ENCODE measurements at places on chromosomes 4 and X.

DNA sequence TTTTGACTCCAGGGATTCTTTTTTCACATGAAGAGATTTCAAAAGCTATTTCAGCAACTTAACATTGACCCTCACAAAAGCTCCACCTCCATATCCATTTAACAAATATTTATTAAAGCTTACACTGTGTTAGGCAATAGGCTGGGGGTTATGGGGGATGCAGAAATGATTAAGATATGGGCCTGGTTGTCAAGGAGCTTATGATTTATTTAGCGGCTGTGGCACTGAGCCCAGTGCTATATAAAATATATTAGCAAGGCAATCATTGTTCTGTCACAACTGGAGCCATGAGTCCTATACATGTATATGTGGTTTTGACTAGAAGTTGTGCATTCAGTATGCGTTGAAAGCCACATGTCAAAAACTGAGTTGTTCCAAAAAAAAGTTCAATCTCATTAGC lies 131.1 kb downstream of the GPC3 start:
- DNase-seq, result no peak

GRCh38 chr4:94447754-94448411 lies 3.9 kb upstream of the PDLIM5 start:
- no peak for DNase-seq

DNA sequence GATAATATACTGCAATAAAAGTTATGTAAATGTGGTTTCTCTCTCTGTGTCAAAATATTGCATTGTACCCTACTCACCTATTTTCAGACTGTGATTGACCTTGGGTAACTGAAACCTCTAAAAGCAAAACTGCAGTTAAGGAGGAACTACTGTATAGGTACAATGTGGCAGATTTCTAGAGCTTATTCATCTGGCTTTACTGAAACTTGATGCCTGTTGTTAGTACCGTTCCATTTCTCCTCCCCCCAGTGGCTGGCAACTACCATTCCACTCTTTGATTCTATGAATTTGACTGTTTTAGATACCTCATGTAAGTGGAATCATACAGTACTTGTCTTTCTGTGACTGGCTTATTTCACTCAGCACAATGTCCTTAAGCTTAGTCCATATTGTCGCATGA lies 61.9 kb downstream of the HOPX start:
- DNase-seq, result no peak

- DNase-seq, result no peak
Measured at GRCh38 chrX:137562096-137562495, 3.8 kb upstream of the ZIC3 start.

GRCh38 chr4:88043586-88044340 lies 36.3 kb downstream of the PKD2 start:
- no peak for DNase-seq

GRCh38 chr4:153969542-153969941 lies 180.7 kb upstream of the SFRP2 start:
- DNase-seq, result no peak

DNA sequence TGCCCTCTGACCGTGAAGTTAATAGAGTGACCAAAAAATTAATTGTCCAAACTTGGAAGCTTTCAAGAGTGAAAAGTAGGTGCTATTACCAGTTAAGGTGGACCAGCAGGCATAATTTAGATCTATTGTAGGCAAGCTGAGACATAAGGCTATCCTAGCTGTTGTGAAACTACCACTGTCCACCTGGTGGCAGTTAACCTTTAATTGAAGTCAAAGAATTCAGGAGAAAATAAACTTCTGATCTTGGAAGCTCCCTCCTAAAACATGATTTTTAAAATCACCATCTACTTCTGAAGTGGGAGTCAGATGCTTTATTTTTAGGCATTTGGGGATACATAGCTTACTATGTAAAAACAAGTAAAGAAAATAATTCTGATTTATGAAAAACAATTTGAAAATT lies 636.3 kb upstream of the HTR2C start:
- no peak for DNase-seq

- no peak for DNase-seq
Measured at GRCh38 chr4:138499627-138500026, 257.5 kb upstream of the SLC7A11 start.

DNA sequence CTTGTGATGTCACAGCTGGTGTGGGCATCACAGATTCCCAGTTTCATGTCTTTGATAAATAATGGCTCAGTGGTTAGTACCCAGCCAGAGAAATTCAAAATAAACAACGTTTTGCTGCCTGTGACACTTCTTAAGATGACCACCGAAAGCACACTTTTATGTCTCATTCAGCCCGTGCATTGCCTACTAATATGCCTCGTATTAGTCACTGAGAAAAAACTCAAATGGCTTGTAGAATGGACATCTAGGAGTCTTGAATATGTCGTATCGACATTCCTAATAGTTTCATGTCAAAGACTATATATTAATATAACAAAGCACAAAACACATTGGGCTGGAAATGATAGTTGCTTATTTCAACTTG lies 103.9 kb upstream of the FAT1 start:
- no peak for DNase-seq

DNA sequence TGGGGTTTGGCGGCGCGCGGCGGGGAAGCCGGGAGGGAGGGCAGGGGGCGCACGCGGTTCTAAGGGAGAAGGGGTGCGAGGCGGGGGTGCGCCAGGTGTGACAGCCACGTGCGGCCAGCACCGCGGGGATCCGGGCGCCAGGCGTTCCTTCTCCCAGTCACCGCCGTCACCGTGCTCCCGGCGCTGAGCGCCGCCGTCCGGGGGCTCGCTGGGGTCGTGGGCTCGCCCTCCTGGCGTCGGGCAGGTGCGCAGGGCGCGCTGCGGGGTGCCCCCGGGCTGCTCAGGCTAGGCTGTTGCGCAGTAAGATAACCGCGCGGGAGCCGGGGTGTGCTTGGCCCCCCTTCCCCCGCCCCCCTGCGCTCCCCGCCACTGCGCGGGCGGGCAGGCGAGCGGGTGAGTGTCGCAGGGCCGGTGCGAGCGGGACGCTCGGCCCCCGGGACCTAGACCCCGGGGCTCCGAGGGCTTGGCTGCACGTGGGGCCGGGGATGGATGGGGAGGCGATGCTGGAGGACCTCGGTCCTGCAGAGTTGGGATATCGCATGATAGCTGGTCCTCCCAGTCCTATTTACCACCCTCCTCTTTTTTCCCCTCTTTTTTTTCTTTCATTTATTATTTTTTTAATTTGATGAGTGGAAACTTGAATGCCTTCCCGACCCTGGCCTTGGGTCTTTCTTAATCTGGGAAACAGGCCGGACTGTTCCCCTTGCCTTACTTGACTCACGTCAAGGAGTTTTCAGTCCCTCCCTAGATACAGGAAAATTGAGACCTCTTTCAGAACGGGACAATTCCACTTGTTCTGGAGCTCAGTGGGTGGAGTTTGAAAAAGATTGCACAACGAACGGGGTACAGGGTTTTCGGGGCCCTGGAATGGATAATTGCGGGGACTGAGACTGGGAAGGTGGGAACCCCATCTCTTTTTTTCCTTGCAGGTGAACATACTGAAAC lies 797 bp downstream of the TXLNG start:
- DNase-seq, result peak; percentile 41

DNA sequence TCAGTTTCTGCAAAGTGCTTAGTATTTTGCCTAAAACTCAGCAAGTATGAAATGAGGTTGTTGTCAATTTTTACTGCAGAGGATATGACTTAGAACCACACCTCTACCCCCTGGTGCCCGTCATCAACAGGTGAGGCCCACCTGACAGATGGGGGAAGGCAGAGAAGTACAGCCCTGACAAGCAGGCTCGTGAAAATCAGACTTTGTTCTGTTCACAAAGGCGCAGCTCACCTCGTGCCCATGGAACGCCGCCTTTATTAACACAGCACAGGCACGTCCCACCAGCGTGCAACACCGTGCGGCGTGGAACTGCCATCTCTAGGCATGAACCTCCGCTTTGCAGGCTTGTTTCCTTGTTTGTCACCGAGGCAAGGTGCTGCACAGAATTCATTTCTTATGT lies 13.3 kb downstream of the CYP4V2 start:
- DNase-seq, result no peak

DNA sequence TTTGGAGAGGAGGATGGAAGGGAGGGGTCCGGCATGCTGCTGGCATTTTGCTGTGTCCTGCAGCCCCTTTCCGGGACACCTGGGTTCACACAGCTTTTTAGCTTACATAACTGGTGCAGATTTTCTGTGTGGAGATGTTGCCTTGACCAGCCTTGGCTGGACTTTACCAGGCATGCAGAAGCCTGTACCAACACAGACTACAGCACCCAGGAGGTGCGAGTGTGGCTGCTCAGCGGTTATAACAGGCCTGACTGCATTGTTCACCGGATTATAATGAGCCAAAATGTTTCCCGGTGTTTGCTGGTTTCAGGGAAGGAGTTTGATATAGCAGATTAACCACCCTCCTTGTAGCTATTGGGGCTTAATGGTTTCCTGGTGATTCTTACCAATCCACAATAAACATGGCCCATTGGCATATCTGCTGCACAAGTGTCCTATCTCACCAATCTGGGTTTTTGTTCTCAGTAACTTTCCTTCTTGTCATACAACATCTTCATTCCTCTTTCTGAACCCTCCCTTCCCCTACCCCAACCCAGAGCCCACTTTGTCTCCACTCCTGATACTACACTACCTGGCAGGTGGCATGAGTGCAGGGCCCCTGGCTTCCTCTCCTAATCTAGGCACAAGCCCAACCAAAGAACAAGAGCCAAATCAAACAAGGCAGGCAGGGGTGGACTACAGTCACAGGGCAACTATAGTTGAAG lies 3.9 kb downstream of the RPL10 start:
- DNase-seq, result no peak

- no peak for DNase-seq
Measured at GRCh38 chr4:152074573-152074972, 313.8 kb upstream of the GATB start.

GRCh38 chrX:22237479-22237878 lies 35.2 kb upstream of the CBLL2 start:
- DNase-seq, result no peak

DNA sequence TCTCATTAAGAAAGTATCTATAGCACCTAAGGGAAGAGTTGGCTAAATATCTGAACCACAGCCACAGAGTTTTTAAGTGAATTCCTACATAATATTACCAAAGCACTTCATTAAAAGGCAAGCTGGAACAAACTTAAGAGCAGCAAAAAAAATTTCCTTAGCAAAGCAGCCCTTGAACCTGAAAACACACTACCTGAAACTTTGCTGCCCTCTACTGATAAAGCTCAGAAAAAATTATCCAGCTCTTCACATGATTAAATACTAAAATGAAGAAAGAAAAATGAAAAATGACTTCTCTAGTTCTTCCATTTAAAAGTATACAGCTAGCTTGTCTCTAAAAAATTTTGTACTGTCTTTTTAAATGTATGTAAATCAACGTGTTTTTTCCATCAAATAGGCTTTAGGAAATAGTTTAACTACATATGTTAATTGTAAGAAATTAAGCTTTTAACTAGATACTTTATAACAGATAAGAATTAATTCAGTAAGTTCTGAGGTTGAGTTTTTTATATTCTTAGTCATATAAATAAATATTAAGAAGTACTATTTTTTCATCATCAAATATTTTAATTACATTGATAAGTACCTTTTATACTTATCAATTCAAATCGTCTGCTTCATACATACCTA lies 156.1 kb downstream of the STPG2 start:
- no peak for DNase-seq

GRCh38 chr4:26867914-26868684 lies 7.5 kb downstream of the STIM2 start:
- no peak for DNase-seq

DNA sequence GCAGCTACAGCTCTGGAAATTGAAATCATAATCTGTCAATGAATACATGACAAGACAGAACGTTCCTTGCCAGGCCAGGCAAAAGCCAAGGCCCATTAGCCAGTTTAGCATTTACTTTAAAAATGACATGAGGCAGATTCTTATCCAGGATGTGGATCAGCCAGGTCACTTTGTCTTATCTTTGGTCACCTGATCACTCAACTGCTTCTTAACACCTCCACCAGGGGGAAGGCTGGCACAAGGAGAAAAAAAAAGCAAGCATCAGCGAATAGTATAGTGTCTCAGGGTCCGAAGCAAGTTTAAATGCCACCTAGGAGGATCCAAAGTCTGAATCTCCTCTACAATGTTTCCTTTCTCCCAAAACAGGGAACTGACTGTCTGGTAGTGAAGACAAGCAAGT lies 18.8 kb downstream of the ATP1B4 start:
- no peak for DNase-seq

DNA sequence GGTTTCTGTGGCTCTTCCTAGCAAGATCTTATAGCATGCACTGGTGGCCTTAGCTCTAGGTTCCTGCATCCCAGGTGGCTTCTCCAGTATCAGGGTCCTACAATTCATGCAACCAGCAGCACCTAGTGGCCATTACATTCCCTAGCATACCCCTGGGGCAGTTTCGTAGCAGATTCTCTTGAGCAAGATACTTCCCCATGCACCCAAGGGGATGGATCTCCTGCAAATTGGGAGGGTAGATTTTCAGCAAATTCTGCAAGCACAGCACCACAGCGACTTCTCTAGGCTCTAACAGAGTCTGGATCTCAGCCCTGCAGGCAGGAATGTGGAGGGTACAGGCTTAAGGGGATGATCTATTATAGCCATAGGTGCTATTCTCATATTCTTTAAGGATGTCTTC lies 13.1 kb upstream of the SLC9B1 start:
- DNase-seq, result no peak

GRCh38 chr4:48227662-48228061 lies 42.0 kb downstream of the TEC start:
- no peak for DNase-seq

DNA sequence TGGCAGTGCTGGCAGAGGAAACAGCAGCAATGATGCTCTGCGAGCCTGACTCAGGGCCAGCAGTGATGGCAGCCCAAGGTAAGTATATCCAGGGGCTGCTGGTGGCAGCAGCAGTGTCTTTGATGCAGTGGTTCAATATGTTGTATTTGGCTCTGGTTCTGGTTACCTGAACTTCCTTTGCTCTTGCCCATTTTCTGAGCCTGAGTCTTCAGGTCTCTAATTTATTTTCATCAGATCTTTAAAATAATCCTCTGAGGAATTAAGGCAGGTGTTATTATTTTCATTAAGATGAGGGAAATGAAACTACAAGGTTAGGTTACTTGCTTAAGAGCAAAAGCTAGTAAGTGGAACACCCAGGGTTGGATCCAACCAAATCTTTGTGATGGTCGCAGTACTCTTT lies 102.8 kb upstream of the BMP2K start:
- no peak for DNase-seq

- DNase-seq, result no peak
Measured at GRCh38 chr4:44817930-44818329, 91.6 kb upstream of the GNPDA2 start.

DNA sequence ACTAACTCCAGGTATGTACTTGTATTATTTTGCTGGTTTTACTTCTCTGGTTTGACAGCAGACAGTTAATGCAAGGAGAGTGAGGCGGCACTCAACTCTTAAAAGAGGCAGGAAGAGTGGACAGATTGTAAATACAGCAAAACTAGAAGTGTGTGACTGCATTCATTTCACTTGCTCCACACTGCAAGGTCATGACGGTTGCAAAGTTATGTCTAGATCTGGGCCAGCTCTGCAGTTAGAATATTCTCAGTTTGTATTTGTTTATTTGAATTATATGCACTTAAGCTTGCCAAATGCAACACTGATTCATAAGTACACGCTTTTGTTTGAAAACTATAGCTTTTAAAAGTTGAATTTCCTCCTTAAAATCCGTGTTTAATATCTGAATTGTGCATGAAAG lies 148.9 kb downstream of the STIM2 start:
- DNase-seq, result no peak

- DNase-seq, result no peak
Measured at GRCh38 chr4:87055311-87055710, 120.5 kb downstream of the AFF1 start.

GRCh38 chr4:109432203-109432602 lies 1.4 kb upstream of the SEC24B start:
- DNase-seq, result no peak

- no peak for DNase-seq
Measured at GRCh38 chr4:32589097-32589496, 1868.9 kb downstream of the PCDH7 start.
